Stimulated activated CD4-positive, alpha-beta T cell treated with anti-CD3 and anti-CD28 coated beads, Interleukin-4, amount 100 ng/mL, for 1 hour (primary cell): ENCODE measurements at places on chromosomes 11 and 22.

DNA sequence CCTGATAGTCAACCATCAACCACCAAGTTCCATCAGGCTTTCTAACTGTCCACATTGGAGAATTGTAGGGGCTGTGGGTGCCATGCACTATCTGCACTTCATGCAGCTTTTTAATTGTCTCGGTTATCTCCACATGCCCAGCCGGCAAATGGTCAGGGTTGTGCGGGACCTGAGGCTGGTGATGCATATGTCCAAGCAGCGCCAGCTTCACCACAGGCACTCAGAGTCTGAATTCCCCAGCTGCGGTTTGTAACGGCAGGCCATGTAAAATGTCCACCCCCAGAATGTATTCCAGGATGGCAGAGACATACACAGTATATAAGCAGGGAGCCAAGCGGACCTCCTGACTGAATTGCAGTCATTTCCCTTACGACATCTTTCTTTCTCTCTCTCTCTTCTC, 435.6 kb downstream of the DYNC2H1 start:
- no peak for DNase-seq

GRCh38 chr11:93528757-93529645, 14.2 kb downstream of the SMCO4 start:
- no peak for DNase-seq

GRCh38 chr11:10646681-10647355, 46.7 kb downstream of the IRAG1 start:
- no peak for DNase-seq

DNA sequence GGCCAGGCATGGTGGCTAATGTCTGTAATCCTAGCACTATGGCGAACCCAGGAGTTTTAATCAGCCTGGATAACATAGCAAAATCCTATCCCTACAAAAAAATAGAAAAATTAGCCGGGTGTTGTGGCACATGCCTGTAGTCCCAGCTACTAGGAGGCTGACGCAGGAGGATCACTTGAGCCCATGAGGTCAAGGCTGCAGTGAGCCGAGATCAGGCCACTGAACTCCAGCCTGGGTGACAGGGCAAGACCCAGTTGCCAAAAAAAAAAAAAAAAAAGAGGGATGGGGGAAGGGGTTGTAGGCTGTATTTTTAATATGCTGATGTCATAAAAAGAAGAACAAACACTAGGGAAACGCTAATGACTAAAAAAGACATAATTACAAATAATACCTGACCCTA, 12.1 kb downstream of the DDX6 start:
- DNase-seq, result no peak

DNA sequence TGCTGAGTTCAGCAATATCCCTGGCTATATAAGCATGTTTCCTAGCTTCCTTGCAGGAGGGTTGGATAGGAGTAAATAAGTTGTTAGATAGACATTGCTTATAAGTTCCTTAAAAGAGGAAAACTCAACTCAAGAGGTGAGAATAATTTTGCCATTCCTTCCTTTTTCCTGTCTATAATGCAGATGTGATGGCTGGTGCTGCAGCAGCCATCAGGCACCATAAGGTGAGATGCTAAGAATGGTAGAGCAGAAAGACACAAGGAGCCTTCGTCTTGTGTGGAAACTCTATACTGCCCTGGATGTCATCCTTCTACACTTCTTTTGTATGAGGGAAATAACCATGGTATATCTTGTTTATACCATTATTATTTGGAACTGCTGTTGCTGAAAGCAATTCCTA, 74.5 kb upstream of the GRK3 start:
- no peak for DNase-seq

DNA sequence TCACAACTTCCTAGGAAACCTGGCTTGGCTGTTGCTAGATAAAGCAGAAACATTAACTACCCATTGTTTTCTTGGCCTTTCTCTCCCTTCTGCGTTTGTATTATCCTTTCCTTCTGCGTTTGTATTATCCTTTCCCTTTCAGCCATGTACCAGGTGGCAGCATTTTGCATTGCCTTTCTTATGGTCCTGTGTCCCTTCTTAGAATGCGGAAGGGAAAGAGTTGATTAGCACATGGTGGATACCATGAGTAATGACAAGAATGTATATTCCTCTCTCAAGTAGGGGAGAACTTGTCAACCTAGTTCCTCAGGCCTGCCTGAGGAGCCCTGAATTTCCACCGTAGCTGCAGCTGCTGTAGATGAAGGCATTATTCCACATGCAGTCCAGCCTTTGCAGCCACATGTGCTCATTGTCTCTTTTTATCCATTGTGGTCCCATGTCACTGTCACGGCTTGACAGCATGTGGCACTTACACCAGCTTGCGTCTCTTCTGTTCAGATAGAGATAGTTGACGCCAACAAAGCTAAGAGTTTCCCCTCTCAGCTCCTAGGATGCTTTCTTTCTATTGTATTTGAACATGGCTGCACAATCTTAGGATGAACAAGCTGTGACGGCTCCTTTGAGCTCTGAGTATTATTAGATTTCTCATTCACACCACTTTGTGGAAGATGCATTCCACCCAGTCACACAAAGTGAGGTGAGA, 44.8 kb downstream of the SLN start:
- DNase-seq, result no peak

- DNase-seq, result no peak
Measured at GRCh38 chr11:101448881-101449442, 134.8 kb downstream of the TRPC6 start.

DNA sequence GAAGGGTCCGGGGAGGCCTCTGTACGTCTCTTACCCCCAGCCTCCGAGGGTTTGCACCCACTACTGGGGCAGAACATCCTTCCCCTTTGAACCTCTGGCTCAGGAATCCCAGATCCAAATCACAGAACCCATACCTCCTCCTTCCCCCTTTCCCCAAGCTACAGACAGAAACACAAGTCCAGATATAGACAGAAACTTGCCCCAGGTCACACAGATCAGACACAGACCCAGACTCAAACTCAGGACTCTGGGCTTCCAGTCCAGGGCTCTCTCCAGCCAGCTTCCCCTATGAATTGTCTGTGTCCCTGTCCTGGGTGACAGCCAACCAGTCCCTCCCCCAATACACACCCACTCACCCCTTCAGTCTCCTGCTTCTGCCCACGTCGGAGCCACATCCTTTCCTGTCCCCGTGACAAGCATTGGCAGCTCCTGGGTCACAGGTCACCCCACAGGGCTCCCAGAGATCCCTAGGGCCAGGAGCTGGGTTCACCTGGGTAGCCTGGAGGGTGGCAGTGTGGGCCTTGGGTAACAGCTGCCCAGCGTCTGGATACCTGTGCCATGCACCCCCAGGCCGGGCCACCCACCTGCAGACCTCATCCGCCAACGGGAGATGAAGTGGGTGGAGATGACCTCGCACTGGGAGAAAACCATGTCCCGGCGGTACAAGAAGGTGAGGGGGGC, 772 bp downstream of the TBC1D10C start:
- DNase-seq, result peak; percentile 47

- DNase-seq, result no peak
Measured at GRCh38 chr11:16356057-16356760, at the start of gene SOX6. SOX6 (minus strand) TSS chr11:16356546; CDS start chr11:16341248, 15,298 bp downstream.

GRCh38 chr11:96196181-96196662, 146.8 kb downstream of the MAML2 start:
- DNase-seq, result no peak

- peak; percentile 79 for DNase-seq
Measured at GRCh38 chr11:46295312-46296058, 18.0 kb downstream of the CREB3L1 start.

- no peak for DNase-seq
Measured at GRCh38 chr11:2293984-2294925, 7.5 kb downstream of the C11orf21 start.

- no peak for DNase-seq
Measured at GRCh38 chr22:45742866-45743450, 71.3 kb downstream of the ATXN10 start.

DNA sequence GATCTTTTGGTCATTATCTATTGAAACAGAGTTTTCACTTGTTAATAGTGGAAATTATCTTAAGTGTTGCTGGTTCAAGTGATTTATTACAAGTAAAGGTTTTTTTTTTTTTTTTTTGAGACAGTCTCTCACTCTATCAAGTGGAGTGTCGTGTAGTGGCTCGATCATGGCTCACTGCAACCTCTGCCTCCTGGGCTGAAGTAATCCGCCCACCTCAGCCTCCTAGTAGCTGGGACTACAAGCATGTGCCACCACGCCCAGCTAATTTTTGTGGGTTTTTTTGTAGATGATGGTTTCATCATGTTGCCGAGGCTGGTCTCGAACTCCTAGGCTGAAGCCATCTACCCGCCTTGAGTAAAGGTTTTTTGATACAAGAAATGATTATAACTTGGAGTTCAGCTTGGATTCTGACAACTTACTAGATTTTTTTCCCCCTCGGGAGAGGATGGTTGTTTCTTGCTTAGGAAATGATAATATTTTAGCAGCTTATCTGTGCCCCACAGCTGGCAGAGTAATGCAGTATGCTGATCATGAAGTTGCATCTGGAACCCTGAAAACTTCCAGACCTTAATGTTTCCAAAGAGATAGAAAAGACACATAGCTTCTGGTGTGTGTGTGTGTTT, 68.9 kb downstream of the MTMR3 start:
- DNase-seq, result no peak

DNA sequence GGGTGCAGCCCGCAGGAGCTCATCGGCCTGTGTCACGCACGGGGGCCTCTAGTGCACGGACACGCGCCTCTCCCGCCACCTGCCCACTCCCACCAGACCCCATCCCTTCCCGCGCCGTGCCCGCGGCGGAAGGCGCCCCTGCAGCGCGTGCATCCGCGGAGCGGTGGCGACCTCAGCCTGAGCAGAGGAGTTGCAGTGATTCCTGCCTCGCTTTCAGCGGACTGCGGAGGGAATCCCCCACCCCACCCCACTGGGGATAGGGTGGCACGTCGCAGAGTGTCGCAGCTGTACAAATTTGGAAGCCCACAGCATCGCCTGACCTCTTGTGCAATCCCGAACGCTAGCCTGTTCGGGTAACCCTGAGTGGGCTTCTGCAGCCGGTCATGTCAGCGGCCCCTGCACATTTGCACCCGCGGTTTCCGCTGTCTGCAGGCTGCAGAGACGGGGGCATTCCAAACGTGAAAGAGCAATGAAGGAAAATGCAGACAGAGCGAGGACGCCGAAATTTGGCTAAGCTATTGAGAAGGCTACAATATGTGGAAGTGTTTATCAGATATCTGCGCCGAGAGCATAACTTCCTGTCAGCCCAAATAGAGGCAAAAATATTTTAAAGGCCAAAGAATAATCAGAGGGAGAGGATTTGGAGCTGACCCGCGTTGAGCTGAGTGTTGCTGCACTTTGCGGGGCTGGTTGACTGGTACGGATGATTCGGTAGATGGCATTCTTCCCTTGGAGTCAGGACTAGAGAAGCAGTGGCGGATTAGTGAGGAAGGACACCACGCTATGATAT, 617 bp upstream of the ARHGAP20 start:
- no peak for DNase-seq

DNA sequence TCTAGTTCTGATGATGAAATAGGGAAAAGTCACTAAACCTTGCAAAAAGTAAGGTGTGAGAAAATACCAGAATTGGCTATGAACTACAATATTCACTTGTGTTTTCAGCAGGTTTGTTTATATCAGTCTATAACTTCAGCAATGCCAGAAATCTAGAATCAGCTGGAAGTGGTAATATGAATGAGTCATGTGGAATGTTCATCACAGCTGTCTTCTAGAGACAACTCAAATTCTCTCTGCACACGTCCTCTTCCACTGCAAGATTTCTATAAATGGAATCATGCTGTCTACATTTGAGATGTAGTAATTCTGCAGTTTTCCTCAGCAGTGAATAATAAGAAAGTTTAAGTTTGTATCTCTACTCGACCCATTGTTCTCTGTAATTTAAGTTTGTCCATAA, 89.9 kb downstream of the OR4A15 start:
- DNase-seq, result no peak

DNA sequence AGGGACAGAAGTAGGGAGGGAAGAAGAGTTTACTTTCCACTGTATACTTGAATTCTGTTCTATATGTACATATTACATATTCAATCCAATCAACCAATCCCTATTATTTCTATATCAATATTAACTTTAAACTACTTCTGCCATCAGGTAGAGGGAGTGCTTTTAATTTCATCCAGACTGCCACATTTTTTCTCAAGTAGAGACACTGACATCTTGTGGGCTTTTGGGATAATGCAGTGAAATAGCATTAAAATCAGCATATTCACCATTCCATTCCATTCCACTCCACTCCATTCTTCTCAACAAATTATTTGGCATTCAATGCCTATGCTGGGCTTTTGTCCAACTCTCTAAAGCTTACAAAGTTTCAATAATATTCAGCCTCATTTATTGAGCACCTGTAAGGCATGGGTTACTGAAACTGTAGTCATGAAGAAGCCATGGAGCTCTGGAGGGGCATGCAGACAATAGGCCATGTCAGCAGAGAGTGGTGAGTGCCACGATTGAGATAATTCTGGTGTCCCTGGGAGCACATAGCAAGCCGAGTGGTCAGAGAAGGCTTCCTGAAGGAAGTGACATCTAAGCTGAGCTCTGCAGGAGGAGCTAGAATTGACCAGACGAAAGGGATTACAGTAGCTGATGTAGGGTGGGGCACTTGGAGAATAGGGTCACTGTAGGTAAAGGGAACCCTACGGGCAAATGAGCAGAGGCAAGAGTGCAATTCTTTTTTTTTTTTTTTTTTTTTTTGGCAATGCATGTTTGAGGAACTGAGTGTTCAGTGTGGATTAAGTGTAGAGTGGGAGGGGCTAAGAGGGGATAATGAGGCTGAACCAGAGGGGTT, 12.8 kb upstream of the CLPB start:
- DNase-seq, result no peak

DNA sequence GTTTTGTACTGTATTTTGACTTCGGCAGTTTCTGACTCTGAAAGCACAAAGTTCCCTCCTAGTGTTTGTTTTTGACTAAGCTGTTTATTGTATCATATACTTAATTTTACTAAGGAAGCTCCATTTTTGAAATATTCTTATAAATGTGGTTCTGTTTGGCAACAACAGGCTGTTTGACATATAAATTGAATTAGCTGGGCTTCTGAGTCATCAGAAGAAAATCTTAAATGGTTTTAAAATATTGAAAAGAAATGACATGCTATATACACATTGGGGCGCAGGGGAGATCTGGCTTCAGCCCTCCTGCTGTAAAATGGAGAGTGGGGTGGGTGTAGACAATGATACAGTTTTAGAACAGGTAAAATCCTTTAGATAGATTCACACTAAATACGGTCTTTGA, 38.6 kb downstream of the SHISA8 start:
- DNase-seq, result no peak

DNA sequence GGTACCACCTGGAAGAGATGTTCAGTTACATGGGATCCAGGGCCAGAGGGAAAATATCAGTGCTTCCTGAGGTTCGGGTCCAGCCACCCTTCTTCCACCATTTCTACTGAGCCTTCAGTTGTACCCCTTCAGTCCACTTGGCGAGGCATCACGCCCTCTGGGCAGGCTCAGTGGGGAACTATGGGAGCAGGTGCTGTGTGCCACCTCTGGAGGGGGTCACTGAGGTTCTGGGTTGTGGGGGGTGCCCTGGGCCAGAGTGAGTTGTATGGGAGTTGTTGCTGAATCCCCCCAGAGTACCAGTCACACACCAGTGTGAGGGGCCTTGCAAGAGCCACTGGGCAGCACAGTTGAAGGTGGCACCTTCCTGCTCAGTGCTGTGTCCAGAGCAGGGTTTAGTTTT, 2.7 kb upstream of the SREBF2 start:
- DNase-seq, result no peak
